Tibial artery (tissue), 4 donors: ENCODE measurements at places on chromosomes 1 and 21.

DNA sequence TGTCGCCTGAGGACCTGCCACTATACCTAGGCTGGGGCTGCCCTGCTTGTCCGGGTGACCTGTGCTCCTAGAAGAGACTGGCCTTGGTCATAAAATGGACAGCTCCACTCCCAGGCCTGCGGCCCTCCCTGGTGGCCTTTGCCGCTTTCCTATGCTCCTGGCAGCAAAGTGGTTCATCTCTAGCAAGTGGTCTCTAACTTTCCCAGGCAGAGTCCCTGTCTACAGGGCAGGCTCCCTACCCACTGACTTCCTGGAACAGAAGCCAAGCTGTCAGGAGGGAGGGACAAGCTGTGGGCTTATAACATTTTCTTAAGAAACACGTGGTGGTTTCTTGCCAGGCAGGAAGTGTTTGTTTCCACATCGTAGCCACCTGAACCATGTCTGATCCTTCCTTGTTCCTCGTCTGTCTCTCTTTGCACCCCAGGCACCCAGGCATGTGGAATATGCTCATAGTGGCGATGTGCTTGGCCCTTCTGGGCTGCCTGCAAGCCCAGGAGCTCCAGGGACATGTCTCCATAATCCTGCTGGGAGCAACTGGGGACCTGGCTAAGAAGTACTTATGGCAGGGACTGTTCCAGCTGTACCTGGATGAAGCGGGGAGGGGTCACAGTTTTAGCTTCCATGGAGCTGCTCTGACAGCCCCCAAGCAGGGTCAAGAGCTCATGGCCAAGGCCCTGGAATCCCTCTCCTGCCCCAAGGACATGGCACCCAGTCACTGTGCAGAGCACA is 10.1 kb downstream of the H6PD start:
- DNase-seq: no peak

DNA sequence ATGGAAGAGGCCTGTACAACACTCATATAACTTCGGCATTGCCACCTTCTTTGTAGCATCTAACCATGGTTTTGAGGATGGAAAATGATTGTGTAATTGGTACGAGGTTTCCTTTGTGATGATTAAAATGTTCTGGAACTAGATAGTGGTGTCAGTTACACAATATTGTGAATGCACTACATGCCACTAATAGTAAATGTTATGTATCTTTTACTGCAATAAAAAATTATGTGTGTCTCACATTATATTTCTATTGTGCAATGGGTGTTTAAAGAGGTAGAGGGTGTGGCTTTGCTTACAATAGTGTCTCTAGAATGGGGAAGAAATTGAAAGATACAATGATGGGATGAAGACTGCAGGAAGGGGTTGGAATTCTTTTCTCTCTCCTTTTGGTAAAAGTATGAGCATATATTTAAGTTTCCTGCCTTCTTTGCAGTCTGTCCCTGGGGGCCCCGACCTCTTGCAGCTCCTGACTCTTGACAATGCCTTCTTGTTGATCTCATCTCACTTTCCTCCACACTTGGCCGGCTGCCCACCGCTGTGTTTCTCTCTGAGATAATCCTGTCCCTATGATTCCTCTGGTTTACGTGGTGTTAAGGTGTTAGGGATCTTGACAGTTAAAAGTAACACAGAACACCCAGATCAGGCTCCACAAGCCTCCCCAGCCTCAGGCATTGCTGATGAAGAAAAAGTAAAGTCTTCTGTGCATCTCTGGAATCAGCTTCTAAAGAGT is 39.3 kb downstream of the MTARC1 start:
- DNase-seq: no peak

- no peak for DNase-seq
Observed at GRCh38 chr1:214573386-214574318, 22.2 kb upstream of the PTPN14 start.

DNA sequence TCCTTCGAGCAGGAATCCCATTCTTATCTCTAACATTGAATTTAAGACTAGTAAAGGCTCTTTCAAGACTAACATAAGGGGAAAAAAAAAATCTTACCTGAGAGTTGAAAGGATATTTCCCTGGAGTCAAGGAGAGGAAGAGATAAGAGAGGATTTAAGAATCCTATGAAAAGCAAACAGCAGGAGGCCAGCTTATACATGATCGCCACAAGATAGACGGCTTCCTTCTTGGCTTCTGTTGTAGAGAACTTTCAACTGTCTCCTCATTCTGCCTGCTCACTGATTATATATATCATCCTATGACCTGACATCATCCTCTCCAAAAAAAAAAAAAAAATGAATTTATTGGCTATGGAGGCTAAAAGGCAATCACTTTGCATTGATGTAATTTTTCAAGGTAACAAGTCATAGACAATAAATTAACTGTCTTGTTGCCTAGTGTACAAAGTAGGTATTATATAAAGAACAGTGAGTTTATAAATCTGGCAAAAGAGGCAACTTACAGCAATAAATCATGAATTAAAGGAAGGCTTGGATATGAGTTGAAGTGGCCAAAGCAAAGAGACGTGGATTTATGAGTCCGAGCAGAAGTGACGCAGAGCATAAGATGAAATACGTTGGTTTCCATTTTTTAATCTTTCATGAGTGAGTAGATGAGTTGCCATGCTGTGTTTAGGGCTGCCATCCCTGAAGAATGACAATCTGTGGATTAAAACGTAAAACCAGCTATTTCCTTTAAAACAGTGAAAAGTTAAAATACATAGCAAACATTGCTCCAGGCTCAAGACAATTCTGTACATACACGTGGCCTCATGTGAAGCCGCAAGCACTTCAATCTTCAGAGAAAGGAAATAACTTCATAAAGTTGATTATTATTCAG is at the start of gene UTS2:
TSS of gene UTS2 (minus strand) at position 262 of the 880 bp plus-strand sequence. CDS start at position 200, 62 bp downstream.
- DNase-seq: no peak

- DNase-seq: no peak
Observed at GRCh38 chr1:194277927-194278326, 1091.5 kb upstream of the B3GALT2 start.

DNA sequence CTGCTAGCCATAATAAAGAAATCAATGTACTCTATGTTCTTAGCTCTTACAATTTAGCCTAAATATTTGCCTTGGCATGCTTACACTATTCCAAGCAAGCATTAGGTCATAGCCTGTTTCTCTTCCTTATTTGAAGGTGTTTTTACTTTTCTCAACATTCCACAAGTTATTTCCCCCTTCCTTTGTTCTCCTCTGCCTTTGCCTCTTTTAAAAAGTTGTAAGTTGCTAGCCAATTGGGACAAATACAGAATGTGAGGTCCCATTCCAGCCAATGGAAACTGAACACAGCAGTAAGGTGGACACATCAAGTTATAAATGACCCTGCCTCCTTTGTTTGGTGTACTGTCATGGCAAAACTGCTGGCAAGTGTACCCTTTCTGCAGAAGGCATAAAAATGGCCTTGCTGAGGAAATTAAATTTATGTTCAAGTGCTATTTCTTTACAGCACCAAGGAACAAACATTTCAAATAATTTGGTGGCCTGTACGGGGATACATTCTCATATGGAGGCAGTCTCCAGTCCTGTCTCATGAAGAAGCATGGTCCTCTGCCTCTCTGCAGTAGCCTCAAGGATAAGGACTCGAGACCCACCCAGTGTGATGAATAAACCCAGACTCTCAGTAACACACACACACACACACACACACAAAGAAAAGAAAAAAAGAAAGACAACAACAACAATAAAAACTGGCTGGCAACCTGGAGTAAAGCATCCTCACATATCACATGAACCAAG is 28.8 kb upstream of the FMO1 start:
- DNase-seq: no peak

DNA sequence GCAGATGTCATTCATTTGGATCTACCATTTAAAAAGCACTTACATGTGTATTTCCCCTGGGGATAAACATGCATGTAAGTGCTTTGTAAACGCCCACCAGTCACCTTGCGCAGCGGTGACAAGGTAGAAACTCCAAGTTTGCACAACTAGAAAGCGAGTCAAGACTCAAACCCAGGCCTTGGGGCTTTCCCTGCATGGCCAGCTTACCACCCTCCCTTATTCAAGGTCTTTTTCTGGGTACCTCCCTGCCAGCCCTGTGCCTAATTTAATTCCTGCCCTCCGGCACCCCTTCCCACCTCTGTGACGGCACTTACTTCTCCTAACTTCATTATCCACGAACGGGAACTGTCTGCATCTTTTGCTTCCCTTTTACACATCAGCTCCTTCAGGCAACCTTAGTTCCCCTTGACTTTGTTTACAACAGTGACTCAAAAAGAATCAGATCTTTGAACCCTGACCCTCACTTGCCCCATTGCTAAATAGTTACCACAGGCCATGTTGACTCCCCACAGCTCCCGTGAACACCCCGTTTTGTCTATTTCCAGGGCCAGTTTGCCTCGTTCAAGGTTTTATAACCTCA is 138.3 kb upstream of the ETS2 start:
- no peak for DNase-seq

- no peak for DNase-seq
Observed at GRCh38 chr1:84550826-84551225, 23.4 kb downstream of the CTBS start.

DNA sequence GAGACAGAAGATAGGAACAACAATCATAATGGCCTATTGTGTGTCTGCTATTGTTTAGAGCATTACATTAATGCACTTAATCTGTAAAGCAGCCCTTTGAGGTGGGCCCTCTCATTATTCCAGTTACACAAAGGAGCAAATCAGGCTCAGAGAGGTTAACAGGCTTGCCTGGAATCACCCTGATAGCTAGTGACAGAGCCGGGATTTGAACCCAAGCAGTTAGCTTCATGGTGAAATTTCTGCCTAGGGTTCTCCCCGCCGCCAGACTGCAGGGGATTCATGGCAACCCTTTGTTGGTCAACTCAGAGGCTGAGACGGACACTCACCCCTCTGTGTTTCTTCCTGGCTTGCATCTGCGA is 7.1 kb downstream of the HEYL start:
- DNase-seq: no peak

- DNase-seq: no peak
Observed at GRCh38 chr21:42426424-42426823, 22.7 kb downstream of the UBASH3A start.

DNA sequence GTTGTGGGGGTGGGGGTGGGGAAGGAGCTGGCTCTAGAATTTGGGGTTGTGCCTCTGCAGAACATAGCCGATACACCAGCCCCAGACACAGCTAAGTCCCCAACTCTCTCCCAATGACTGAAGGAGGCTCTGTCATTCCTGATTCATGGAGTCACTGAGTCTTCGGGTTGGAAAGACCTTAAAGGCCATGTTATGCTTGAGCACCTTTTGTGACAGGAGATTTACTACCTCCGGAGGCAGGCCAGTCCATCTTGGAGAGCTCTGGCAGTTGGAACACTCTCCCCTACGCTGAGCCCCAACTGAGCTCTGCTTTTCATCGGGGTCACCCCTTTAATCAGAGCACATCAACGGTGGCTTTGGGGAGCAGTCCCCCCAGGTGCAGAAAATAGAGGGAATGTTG is 284.4 kb upstream of the GJB5 start:
- DNase-seq: no peak

DNA sequence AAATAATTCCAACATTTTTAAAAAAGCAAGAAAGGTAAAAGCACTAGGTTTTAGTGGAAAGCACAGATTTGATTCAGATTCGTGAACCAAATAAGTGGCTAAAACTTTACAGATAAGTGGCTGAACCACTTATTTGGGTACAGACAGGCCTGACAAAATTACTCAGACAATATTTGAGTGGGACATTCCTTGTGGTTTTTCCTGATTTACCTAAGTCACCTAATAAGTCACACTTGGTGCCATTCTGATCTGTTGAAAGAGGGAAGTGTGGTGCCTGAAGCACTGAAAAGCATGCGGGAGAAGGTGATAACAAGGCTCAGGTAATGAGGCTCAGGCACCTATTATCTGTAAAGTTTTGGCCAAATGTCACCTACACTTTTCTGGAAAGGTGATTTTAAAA is 81.6 kb upstream of the CD55 start:
- DNase-seq: no peak

DNA sequence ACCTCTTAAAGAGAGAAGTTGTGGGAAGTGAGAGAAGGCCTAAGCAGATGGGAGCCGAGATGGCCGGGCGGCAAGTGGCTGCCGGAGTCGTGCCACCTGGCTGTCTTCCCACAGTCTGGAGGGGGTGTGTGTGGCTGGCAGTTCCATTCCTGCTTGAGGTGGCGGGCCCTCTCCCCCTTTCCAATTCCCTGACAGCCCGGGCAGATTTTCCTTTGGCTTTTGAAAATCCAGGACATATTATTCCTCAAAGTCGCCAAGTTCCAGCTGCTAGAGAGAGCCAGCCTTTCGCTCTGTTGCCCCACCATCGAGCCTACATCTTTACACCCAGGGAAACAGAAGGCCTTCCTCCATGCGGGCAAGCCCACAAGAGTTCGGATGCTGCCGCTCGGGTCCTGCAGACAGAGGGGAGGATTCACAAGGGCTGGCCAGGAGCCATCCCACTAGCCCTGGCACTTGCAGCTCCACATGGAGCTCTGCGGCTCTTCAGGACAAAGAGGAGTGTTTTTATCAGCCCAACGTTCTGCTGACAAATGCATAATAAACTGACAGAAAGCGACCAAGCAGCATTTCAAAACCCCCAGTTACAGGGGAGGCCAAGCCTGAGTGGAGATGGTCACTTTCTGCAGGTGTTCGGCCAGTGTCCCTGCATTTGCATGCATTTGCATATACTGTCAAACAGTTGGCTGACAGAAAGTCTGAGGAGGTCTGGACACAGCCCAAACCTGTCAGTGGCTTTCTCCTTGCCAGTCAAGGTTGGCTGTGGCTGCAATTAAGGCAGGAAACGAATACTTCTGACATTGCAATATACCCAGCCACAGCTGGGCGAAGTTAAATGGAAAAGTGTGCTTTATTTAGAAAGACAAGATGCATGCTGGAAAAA is 45.9 kb downstream of the OLIG1 start:
- DNase-seq: no peak

DNA sequence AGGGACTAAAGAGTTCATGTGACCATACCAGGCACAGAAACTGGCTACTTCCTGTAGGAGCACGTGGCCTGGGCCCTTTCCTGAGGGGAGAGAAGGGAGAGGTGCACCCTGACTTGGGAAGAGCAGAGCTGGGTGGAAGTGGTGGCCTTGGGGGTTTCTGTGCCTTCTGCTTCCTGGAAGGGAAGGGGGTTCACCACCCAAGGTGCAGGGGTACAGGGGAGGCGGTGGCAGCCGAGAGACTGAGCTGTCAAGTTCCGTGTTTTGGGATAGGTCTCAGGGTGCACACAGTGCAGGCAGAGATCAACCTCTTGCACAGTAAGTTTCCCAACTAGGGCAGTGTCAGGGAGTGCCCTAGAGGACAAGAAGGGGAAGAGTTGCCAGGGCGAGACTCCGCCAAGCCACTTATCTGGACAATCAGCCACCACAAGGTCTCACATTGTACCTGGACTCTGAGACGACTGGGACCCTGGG is 10.1 kb downstream of the HECTD3 start:
- no peak for DNase-seq

GRCh38 chr1:220483700-220484099 is 44.2 kb upstream of the MARK1 start:
- DNase-seq: peak; percentile 38
